ENCODE measurements at places on chromosomes 5 and 9.

DNA sequence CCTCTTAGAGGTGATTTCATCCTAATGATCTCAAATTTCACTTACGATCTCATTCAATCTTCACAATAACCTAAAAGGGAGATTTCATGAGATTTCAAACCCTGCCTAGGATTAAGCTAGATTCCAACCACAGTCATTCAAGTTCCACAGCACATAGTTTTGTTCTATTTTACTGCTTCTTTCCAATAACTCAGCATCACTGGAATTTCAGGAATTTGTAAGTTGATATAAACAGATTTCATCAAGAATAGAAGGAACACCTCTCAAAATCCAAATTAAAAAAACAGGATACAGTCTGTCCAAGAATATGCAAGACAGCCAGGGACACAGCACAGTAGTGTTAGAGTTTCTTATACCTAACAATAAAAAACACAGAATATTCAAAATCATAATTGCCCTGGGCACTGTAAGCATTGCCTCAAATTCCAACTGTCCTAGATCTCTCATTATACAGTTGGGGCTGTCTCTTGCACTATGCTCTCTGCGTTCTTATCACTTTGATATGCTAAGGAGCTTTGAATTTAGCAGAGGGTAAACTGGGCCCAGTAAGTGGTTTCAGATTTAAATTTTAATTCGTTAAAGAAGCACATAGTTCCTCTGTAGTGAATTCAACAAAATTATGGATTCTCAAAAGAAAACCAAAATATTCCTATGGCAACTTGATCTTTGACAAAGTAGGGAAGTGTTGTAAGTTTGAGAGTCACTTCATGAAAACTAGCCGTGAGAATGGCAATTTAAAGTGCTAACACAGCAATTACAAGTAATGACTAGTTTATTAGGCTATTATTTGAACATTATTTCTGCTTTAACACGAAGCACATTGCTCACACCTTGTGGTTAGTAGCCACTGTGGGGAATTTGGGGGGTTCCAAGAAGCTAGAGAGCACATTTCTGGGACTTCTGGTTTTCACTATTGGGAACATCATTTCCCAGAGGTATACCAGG is 478.6 kb upstream of the C9orf72 start:
- DNase-seq = no peak

DNA sequence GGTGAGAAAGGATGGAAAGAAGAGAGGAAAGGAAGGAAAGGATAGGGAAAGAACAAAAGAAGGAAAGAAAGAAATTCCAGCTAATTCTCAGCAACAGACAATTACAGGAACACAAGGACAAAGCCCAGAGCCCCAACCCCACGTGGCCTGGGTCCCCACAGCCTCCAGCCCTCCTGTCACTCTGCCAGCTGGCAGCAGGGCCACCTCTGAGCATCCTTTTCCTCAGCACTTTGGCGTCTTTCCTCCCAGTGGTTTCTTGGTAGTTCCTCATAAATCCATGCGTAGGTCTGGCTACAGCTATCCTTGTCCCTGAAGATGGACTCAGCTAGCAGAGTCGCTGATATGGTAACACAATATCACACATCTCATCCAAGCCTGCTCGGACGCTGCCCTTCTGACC is 28.3 kb downstream of the ADAMTS2 start:
- DNase-seq = no peak

DNA sequence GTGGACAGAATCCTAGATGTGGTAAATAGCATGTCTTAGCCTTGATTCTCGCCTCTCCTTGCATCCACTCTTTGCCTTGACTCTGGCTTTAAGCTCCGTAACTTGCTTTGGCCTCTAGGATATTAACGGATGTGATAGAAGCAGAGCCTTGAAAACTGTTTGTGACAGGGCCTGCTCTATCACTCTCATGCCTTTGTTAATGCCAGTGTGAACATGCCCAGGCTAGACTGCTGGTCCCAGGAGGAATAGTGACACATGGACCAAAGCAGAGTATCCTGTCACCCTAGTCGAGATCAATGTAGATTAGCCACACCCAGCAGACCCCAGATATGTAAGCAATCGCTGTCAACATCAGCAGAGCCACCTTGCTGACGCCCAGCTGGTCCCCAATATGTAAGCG is 109.9 kb upstream of the C9orf72 start:
- no peak for DNase-seq

DNA sequence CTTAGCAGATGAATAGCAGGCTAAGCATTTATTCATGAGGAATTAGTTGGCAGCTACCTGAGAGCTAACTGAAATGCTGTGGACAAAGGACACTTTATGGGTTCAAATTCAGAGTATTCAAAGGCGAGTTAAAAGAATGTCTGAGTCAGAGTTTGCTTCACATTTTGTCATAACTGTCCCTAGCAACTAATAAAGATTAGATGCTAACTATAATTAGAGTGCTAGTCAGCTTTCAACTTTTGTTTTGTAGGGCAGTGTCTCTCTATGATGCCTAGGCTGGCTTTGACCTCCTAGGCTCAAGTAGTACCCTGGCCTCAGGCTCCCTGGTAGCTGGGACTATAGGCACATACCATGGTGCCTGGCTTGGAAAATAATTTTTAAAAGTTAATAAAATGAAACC is 4.6 kb downstream of the SMC5 start:
- DNase-seq = no peak

DNA sequence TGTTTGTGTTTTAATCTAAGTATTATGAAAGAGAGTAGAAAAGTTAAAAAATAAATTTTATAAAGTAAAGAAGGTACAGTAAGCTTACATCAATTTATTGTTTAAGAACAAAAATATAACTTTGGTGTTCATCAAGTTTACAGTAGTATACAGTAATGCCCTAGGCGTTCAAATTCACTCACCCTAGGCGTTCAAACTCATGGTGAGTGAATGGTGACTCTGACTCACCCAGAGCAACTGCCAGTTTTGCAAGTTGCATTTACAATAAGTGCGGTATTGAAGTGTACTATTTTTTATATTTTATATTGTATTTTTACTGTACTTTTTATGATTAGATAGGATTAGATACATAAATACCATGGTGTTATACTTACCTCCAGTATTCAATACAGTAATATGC is 421.3 kb downstream of the CDH12 start:
- DNase-seq = no peak

GRCh38 chr5:132274050-132274792 is 16.7 kb downstream of the PDLIM4 start:
- no peak for DNase-seq

GRCh38 chr5:6436715-6437331 is 11.8 kb upstream of the UBE2QL1 start:
- DNase-seq = no peak

DNA sequence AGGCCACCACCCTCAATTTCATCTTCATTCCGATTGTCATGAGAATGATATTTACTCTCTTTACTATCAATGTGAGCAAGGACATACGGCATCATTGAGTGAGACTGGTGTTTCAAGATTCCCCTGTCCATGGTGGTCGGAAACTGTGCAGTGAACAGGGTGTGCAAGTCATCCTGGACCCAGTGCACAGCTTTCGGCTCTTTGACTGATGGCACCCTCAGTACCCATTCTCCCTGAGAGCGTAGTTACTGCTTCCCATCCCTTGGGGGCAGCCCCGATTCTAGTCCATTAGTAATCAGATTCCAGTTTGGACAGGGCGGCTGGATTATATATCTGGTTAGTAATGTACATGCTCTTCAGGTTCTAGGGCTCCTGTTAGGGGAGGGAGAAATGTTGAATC is 61.7 kb upstream of the SUB1 start:
- DNase-seq = no peak

All from pons (tissue), 1 donor.